ENCODE measurements at places on chromosomes 6 and 20. TPM values are rescaled to one million over a fixed set of nuclear protein-coding genes. Genes with fewer than 3 reads are reported as not detected.

DNA sequence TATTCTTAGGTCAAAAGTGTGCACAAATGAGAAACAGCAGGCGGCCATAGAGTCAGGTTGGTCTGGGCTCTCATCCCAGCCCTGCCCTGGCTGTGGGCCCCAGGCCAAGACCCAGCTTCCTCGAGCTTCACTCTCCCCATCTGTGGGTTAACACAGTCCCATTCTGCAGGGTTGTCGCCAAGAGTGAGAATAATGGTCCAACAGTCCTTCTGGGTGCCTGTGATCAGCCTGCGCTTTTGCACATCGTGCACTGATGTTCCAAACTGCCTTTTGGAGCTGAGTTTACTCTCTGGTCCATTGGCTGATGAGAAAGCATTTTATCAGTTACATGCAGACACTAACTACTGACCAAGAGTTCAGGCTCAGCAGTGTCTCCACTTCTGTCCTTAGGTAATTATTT lies 82.6 kb downstream of the INSM1 start:
- H3K4me3 ChIP-seq: no peak overlapping the region
- H3K4me1 ChIP-seq: peaks cover 31% of the 10 kb centered on the region
- no peaks in the 10 kb centered on the region for H3K27me3 ChIP-seq
- H3K27ac ChIP-seq: no peak overlapping the region

- H3K4me1 ChIP-seq: peaks cover 3% of the 10 kb centered on the region
- H3K27ac ChIP-seq: no peak overlapping the region
- H3K4me3 ChIP-seq: no peak overlapping the region
- H3K27me3 ChIP-seq: peaks cover 35% of the 10 kb centered on the region
- no peak for DNase-seq
Measured at GRCh38 chr20:59831024-59831915, 102.2 kb downstream of the SYCP2 start.

- H3K36me3 ChIP-seq: no peaks in the 10 kb centered on the region
- H3K27me3 ChIP-seq: no peaks in the 10 kb centered on the region
- DNase-seq: peak; percentile 73
- H3K27ac ChIP-seq: no peak overlapping the region
Measured at GRCh38 chr20:39268981-39269461, 306.9 kb downstream of the DHX35 start.

DNA sequence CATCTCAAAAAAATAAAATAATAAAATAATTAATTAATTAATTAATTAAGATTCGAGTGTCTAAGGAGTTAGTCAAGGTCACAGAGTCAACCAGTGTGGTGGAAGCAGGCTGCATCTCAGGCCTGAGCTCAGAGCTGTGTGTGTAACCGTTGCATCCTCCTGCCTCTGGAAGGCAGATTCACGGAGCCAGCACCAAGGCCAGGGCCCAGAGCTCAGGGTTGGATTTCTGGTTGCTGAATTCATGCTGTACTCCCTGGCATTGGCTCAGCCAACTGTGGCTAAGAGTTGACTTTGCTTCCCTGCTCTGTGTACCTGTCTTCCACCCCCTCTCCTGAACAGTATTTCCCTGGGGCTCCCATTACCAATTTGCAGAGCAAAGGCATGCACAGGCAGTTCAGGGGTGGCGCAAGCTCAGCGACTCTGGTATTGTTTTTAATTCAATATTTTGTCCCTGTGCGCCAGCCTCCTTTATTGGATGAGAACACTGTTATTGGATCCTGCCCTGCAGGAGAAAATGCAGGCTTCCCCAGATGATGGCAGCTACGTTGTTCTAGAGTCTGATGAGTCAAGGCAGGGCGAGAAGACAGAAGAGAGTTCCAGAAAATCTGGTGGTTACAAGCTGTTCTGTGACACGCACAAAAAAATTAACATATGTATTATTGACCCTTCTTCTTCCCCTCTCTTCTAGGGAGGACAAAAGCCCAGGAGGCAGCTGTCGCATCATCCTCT lies 12.3 kb upstream of the CTNNBL1 start:
- no peak overlapping the region for H3K27ac ChIP-seq
- H3K4me1 ChIP-seq: peaks cover 4% of the 10 kb centered on the region
- peaks cover 28% of the 10 kb centered on the region for H3K27me3 ChIP-seq
- H3K36me3 ChIP-seq: no peaks in the 10 kb centered on the region

- H3K4me1 ChIP-seq: peaks cover 48% of the 10 kb centered on the region
- H3K4me3 ChIP-seq: no peak overlapping the region
- H3K27ac ChIP-seq: no peak overlapping the region
- peaks cover 32% of the 10 kb centered on the region for H3K36me3 ChIP-seq
Measured at GRCh38 chr6:37838219-37838921, 18.8 kb downstream of the ZFAND3 start.

CEP57L1 gene
- 23.8 TPM for total RNA-seq

RBPJL gene
- not detected for total RNA-seq

DNA sequence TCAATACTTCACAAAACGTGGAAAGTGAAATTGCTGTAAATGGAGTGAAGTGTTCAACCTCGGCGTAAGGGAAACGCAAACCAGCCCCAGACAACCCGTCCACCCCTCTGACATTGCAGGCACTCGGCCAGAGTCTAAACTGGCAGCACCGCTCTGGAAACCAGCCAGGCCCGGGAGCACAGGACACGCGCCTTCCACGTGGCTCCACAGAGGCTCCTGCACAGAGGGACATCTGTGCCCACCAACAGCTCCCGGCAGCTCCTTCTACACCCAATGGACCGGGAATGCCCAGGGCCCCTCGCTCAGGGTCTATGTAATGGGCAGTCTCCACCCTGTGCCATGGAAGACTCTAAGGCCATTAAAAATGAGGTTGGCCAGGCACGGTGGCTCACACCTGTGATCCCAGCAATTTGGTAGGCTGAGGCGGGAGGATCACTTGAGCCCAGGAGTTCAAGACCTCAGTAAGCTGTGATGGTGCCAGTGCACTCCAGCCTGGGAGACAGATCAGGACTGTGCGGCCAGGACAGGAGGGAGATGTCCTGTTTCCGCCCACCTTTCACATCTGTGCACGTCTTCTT lies 3.4 kb upstream of the HELZ2 start:
- H3K27me3 ChIP-seq: peaks cover 2% of the 10 kb centered on the region
- no peak overlapping the region for H3K4me3 ChIP-seq
- H3K27ac ChIP-seq: no peak overlapping the region
- H3K4me1 ChIP-seq: peaks cover 4% of the 10 kb centered on the region
- H3K36me3 ChIP-seq: no peaks in the 10 kb centered on the region
- DNase-seq: no peak

GRCh38 chr6:149924933-149925252 lies 2.0 kb upstream of the RAET1G start:
- H3K36me3 ChIP-seq: no peaks in the 10 kb centered on the region
- DNase-seq: no peak
- no peak overlapping the region for H3K27ac ChIP-seq
- H3K27me3 ChIP-seq: peaks cover 80% of the 10 kb centered on the region
- H3K4me3 ChIP-seq: no peak overlapping the region

DNA sequence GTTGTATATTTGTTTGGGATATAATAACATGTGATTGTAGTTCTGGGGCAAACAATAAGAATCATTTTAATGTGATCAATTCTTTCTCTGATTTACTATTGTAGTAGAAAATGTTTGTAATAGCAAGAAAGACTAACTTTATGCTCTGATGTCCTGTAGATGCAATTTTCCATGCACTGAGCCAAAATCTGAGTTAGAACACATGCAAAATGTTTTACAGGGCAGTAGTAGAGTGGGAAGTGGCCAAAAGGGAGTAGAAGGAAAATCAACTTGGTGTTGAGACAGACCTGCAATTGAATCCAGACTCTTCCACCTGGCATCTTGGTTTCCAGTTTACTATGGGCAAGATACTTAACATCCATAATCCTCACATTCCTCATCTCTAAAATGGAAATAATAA lies 93.5 kb upstream of the BMP5 start:
- H3K27me3 ChIP-seq: no peaks in the 10 kb centered on the region
- H3K27ac ChIP-seq: no peak overlapping the region
- DNase-seq: no peak
- no peaks in the 10 kb centered on the region for H3K36me3 ChIP-seq
- no peaks in the 10 kb centered on the region for H3K4me1 ChIP-seq

DNA sequence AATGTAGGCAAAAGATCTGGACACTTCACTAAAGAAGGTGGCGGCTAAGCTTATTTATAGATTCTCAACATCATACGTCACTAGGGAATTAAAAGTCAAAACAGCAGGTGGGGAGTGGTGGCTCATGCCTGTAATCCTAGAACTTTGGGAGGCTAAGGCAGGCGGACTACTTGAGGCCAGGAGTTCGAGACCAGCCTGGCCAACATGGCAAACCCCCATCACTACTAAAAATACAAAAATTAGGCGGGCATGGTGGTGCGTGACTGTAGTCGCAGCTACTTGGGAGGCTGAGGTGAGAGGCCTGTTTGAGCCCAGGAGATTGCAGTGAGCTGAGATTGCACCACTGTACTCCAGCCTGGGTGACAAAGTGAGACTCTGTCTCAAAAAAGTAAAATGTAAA lies 74.6 kb downstream of the GPX5 start:
- H3K27ac ChIP-seq: no peak overlapping the region
- H3K36me3 ChIP-seq: no peaks in the 10 kb centered on the region
- DNase-seq: no peak
- no peak overlapping the region for H3K4me3 ChIP-seq
- no peaks in the 10 kb centered on the region for H3K4me1 ChIP-seq

- no peak overlapping the region for H3K4me3 ChIP-seq
- no peak overlapping the region for H3K27ac ChIP-seq
- H3K4me1 ChIP-seq: peaks cover 15% of the 10 kb centered on the region
- DNase-seq: no peak
Measured at GRCh38 chr6:36920546-36920945, 34.0 kb upstream of the PI16 start.

- peaks cover 23% of the 10 kb centered on the region for H3K27me3 ChIP-seq
- H3K4me3 ChIP-seq: no peak overlapping the region
- H3K4me1 ChIP-seq: no peaks in the 10 kb centered on the region
- H3K27ac ChIP-seq: no peak overlapping the region
- H3K36me3 ChIP-seq: no peaks in the 10 kb centered on the region
Measured at GRCh38 chr20:57587278-57587988, 26.5 kb downstream of the PCK1 start.

- H3K36me3 ChIP-seq: no peaks in the 10 kb centered on the region
- no peaks in the 10 kb centered on the region for H3K4me1 ChIP-seq
- no peak for DNase-seq
- H3K27ac ChIP-seq: no peak overlapping the region
- H3K4me3 ChIP-seq: no peak overlapping the region
Measured at GRCh38 chr6:47111685-47112084, 69.6 kb upstream of the ADGRF1 start.

PHACTR3 gene
- not detected for total RNA-seq

MCM9 gene
- total RNA-seq: 17.2 TPM

PROKR2 gene
- total RNA-seq: not detected

- H3K4me3 ChIP-seq: no peak overlapping the region
- no peaks in the 10 kb centered on the region for H3K27me3 ChIP-seq
- no peak for DNase-seq
Measured at GRCh38 chr6:5486214-5486613, 224.9 kb downstream of the FARS2 start.

GRCh38 chr20:57567471-57568079 lies 6.7 kb downstream of the PCK1 start:
- peaks cover 10% of the 10 kb centered on the region for H3K27me3 ChIP-seq
- no peak overlapping the region for H3K4me3 ChIP-seq
- H3K4me1 ChIP-seq: no peaks in the 10 kb centered on the region
- H3K27ac ChIP-seq: no peak overlapping the region
- no peaks in the 10 kb centered on the region for H3K36me3 ChIP-seq
- DNase-seq: no peak

GRCh38 chr20:4949833-4950178 lies 51.5 kb downstream of the SLC23A2 start:
- H3K27ac ChIP-seq: peak overlapping the region; percentile 33
- peak; percentile 46 for DNase-seq
- peak overlapping the region; percentile 43 for H3K4me3 ChIP-seq

- no peaks in the 10 kb centered on the region for H3K4me1 ChIP-seq
- no peaks in the 10 kb centered on the region for H3K36me3 ChIP-seq
- no peak for DNase-seq
- no peak overlapping the region for H3K4me3 ChIP-seq
Measured at GRCh38 chr20:55253781-55254180, 751.5 kb downstream of the CBLN4 start.

DNA sequence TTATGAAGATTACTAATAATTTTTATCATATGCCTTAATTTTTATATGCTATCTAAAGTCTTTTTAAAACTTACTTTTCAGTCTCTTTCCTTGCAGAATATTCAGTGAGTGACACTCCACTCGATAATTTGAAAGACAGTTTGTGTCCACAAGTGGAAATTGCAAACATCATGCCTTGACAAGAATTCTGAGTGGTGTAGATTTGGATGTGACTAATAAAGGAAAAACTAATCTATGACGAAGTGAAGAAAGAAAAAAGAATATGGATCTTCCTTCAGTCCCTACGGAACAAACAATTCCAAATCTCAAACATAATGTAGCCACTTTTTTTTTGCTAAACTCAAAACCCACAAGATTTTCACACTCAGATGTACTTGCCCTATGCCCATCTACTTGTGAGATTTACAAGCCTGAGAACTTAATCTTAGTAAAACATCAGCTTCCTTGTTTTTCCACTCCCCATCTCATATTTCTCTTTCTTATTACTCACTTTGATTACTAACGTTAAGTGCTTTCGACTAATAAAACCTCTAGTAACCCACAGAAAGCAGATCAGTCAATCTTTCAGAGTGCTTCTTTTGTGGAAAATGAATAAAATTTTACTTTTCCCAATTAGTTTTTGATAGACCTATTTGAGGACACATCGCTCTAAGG lies 1155.8 kb downstream of the GRIK2 start:
- no peaks in the 10 kb centered on the region for H3K4me1 ChIP-seq
- no peak overlapping the region for H3K27ac ChIP-seq
- no peak for DNase-seq
- no peaks in the 10 kb centered on the region for H3K36me3 ChIP-seq
- no peaks in the 10 kb centered on the region for H3K27me3 ChIP-seq

POPDC3 gene
- not detected for total RNA-seq

DNA sequence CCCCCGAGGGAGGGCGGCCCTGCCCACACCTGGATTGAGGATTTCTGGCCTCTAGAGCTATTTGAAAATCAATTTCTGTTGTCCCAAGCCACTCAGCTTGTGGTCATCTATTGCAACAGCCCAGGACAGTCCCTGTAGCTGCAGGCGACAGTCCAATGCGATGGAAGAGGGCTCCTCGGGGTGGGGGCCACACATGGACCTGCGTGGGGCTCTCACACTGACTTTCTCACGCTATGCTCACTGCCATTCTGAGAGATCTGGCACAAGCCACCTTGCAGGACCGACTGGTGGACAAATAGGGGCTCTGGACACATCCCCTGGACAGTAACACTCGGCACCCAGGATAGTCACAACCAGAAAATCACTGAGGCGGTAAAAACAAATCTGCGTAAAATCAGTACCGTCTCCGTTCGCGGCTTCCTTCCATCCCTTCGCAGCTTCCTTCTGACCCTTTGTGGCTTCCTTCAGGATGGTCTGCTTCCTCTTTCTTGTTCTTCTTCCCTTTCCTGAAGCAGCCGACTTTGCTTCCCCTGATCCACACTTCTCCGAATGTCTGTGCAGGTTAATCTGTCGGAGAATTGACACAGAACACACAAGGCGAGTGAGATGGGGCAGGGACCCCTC lies 21.8 kb downstream of the CTCFL start:
- no peak overlapping the region for H3K27ac ChIP-seq
- H3K27me3 ChIP-seq: peaks cover 25% of the 10 kb centered on the region
- H3K4me1 ChIP-seq: peaks cover 6% of the 10 kb centered on the region
- H3K36me3 ChIP-seq: no peaks in the 10 kb centered on the region
- no peak for DNase-seq

GRCh38 chr6:93575495-93576267 lies 156.3 kb upstream of the EPHA7 start:
- H3K4me1 ChIP-seq: no peaks in the 10 kb centered on the region
- H3K27ac ChIP-seq: no peak overlapping the region
- no peaks in the 10 kb centered on the region for H3K27me3 ChIP-seq
- no peaks in the 10 kb centered on the region for H3K36me3 ChIP-seq
- H3K4me3 ChIP-seq: no peak overlapping the region

- H3K27me3 ChIP-seq: peaks cover 44% of the 10 kb centered on the region
- peaks cover 1% of the 10 kb centered on the region for H3K36me3 ChIP-seq
- H3K4me3 ChIP-seq: no peak overlapping the region
- H3K4me1 ChIP-seq: peaks cover 12% of the 10 kb centered on the region
- H3K27ac ChIP-seq: no peak overlapping the region
Measured at GRCh38 chr20:58127701-58128111, 100.7 kb downstream of the ANKRD60 start.
